Smooth muscle cell of the brain vasculature (primary cell): ENCODE measurements at places on chromosomes 4 and X.
A peak's percentile ranks its signal among the peaks of the same experiment; 100 is the strongest.

DNA sequence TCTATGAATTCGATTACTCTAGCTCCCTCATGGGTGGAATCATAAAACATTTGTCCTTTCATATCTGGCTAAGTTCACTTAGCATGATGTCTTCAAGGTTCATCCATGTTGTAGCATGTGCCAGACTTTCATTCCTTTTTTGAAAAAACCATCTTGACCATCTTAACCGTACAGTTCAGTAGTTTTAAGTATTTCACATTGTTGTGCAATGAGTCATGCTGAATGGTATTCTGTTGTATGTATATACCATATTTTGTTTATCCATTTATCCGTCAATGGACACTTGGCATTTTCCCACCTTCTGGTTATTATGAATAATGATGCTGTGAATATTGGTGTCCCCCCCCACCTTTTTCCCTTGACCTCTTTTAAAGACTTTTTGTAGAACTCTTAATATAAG lies 72.4 kb upstream of the TLR2 start:
- no peak for DNase-seq

- DNase-seq = no peak
Measured at GRCh38 chr4:144712775-144713174, 66.8 kb downstream of the HHIP start.

- no peak for DNase-seq
Measured at GRCh38 chr4:68466751-68467150, 19.5 kb downstream of the TMPRSS11E start.

GRCh38 chrX:131728295-131729145 lies 184.6 kb downstream of the OR13H1 start:
- no peak for DNase-seq

GRCh38 chrX:69389101-69389501 lies 115.0 kb upstream of the NALF2 start:
- DNase-seq = no peak

GRCh38 chr4:122633211-122633610 lies 12.3 kb upstream of the IL21 start:
- no peak for DNase-seq

DNA sequence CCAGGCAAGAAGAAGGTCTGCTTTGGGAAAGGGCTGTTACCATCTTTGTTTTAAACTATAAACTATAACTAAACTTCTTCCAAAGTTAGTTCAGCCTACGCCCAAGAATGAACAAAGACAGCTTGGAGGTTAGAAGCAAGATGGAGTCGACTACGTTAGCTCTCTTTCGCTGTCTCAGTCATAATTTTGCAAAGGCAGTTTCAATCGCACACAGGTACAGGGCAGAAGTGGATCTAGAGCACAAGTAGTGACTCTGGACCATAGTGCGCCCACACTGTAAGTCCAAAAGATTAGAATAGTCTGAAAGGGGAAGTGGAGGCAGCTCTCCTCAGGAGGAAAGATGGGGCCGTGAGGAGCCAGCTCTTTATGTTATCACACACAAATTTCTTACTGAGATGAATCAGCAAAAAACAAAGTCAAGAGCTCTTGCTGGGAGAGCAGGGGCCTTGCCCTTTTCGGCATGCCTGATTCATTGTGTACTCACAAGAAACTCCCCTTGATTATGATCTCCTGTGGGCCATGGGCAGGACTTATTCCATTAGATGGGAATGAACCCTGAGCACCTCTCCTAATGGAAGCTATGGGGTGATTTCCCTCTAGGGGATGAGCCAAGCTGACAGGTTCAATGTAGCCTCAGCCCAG lies 58.6 kb downstream of the FUNDC1 start:
- DNase-seq = no peak

GRCh38 chrX:13078739-13079444 lies 34.5 kb upstream of the FAM9C start:
- peak; percentile 86 for DNase-seq

GRCh38 chrX:132732236-132732635 lies 226.2 kb downstream of the HS6ST2 start:
- DNase-seq = no peak

- no peak for DNase-seq
Measured at GRCh38 chr4:87255755-87256154, 35.3 kb upstream of the KLHL8 start.

DNA sequence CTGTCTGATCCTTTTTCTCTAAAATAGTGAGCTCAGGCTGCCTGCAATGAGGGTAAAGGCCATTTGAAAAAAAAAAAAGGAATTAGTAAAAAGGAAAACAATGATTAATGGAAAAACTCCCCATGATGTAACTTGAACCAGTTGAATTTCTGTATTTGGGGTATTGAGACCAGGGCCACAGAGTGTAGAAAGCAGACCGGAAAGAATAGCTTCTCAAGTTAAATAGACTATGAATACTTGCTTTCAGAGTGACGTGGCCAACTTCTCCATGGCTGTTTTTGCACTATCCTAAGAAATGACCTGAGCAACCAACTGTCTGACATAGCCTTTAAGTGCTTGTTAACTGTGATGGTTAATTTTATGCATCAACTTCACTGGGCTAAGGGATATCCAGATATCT lies 222.1 kb upstream of the INTU start:
- DNase-seq = peak; percentile 20

GRCh38 chr4:108391701-108392455 lies 223.1 kb upstream of the LEF1 start:
- DNase-seq = no peak

DNA sequence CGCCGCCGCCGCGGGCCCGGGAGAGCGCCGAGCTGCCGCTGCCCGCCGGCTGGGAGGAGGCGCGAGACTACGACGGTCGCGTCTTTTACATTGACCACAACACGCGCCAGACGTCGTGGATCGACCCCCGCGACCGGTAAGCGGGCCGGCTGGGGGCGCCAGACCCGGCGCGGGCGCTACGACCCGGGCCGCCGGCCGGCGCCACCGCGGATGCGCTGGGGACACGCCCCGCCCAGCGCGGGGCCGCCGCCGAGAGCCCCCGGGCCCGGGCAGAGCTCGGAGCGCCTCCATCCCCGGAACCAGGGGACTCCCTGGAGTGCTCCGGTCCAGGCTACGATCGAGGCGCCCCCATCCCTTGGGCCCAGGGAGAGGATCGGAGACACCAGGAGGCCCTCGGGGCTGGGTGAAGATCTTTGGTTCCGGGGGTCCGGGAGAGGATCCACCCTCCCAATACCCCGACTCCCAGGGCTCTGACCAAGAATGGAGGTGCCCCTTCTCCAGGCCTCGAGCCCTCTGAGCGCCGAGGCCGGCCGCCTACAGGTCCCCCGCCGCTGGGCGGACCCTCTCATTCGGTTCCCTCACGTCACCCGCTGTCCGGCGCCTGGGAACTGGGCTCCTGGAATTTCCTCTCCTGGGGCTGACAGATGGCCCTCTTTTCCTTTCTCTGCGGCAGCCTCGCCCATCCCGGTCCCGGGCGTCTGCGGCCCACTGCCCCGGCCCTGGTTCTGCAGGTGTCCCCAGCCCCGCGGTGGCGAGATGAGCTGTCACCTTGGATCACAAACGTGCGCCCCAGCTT lies 48.8 kb downstream of the CLDN34 start:
- no peak for DNase-seq

GRCh38 chr4:154720618-154721267 lies 23.1 kb upstream of the LRAT start:
- no peak for DNase-seq

GRCh38 chrX:46643636-46644035 lies 70.1 kb downstream of the CHST7 start:
- DNase-seq = no peak

DNA sequence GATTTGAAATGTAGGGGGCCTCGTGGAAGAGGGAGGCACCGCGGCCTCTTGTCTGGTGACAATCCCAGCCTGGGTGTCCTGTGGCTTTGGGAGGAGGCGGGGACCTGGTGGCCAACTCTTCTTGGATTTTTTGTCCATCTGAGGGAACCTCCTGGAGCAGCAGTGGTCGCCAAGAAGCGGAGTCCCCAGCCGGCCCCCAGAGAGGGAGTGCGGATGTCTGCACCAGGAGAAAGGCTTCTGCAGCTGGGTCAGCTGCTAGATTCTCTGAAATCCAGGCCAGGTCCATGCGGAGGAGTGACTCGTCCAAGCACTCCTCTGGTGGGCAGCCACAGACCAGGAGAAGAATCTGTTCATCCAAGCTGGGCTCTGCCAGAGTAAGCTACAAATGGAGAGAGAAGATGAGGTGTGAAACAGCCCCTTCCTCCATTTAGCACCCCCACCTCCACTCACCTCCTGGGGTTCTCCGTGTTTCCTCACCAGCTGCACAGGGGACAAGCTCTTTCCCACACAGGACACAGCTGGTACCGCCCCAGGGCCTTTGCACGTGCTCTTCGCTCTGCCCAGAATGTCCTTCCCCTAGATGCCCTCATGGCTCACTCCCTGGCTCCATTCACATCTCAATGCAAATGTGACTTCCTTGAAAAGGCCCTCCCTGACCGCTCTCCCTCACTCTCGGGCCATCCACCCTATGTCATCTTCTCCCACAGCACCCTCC lies 27.6 kb downstream of the C4orf50 start:
- DNase-seq = no peak

DNA sequence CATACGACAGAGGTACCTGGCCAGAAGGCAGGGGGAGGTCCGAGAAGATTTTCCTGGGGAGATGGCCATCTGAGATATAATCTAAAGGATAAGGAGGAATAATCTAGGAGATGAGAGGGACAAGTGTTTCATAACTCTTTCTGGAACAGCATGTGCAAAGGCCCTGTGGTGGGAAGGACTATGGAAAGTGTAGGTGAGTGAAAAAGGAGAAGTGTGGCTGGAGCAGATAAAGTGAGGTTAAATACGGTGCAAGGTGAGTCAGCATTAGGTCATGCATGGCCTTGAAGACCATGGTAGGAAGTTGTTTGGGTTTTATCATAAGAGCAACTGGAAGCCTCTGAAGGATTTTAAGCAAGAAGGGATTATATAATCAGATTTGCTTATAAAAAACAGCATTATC lies 34.6 kb upstream of the MTM1 start:
- DNase-seq = no peak

DNA sequence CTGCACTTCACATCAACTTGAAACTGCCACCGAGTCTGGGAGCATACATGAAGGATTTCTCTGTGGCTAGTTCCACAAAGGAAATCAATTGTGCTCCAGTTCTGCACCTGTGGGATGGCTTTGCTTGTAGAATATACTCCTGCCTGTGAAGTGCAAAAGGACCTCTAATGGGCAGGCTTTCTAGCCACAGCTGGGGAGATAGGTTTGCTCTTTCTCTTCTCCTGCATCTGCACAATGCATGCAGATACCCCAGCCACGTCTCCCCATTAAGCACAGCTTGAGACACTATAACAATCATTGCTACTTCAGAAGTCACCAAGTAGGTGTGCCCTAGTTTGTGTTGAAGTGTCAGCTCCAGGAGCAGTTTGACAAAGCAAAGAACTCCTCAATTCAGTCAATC lies 364.6 kb downstream of the ZIC3 start:
- DNase-seq = no peak

- no peak for DNase-seq
Measured at GRCh38 chrX:154360155-154360713, 14.2 kb downstream of the FLNA start.

- DNase-seq = no peak
Measured at GRCh38 chr4:38678078-38678477, 14.1 kb downstream of the KLF3 start.

- DNase-seq = no peak
Measured at GRCh38 chr4:180615746-180616145, 1627.5 kb upstream of the TENM3 start.
